Subcutaneous preadipocyte (primary cell): ENCODE measurements at places on chromosomes 13 and 19. TPM values are rescaled to one million over a fixed set of nuclear protein-coding genes. Genes with fewer than 3 reads are reported as not detected.

Gene CARS2
- total RNA-seq = 107 and 121 TPM in 2 replicates

Gene ZNF93
- total RNA-seq = 3.9 and 4.8 TPM in 2 replicates

Gene SLC7A10
- not detected in 2 replicates for total RNA-seq

Gene IGFL3
- not detected in 2 replicates for total RNA-seq

Gene CGB8
- total RNA-seq = not detected in 2 replicates

Gene ZNF71
- total RNA-seq = 5.5 and 5.9 TPM in 2 replicates

Gene LAIR1
- total RNA-seq = not detected in 2 replicates

Gene CELF5
- total RNA-seq = under 0.01 and 0.39 TPM in 2 replicates

Gene NTN5
- total RNA-seq = under 0.01 TPM in 1 of 2 replicates, not detected in the other

Gene OVOL3
- not detected in 2 replicates for total RNA-seq

Gene ZNF607
- 2.2 and 2.9 TPM in 2 replicates for total RNA-seq

Gene GSX1
- not detected in 2 replicates for total RNA-seq

Gene ZSCAN4
- not detected in 2 replicates for total RNA-seq

Gene ADM5
- total RNA-seq = 0.73 and 1.2 TPM in 2 replicates
